Heart left ventricle (tissue), 16 donors: ENCODE measurements at places on chromosomes 6 and 20. TPM values are rescaled to one million over a fixed set of nuclear protein-coding genes. Genes with fewer than 3 reads are reported as not detected.

TMEM244 gene
- polyA plus RNA-seq: not detected

GLP1R gene
- polyA plus RNA-seq: 1.6 TPM

OOEP gene
- polyA plus RNA-seq: not detected

CST2 gene
- polyA plus RNA-seq: not detected

ID4 gene
- 5.9 TPM for polyA plus RNA-seq
